ENCODE measurements at places on chromosomes 12 and 14.

DNA sequence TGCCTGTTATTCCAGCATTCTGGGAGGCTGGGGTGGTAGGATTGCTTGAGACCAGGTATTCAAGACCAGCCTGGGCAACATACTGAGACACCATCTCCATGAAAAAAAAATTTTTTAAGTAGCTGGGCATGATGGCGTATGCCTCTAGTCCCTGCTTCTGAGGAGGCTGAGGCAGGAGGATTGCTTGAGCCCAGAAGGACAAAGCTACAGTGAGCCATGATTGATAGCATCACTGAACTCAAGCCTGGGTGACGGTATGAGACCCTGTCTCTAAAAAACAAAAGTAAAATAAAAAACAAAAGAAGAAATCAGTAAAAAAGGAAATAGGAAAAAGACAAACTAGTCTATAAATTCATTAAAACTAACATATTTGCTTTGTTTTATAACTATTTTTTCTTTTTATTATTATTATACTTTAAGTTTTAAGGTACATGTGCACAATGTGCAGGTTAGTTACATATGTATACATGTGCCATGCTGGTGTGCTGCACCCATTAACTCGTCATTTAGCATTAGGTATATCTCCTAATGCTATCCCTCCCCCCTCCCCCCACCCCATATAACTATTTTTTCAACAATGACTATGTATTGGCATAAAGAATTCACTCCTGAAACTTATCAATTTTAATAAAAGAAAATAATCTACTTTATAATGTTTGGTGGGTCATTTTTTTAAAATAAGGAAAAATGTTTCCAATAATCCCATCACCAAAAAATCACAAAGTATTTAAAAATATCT is 15.4 kb upstream of the AP4S1 start:
- no peak for DNase-seq

DNA sequence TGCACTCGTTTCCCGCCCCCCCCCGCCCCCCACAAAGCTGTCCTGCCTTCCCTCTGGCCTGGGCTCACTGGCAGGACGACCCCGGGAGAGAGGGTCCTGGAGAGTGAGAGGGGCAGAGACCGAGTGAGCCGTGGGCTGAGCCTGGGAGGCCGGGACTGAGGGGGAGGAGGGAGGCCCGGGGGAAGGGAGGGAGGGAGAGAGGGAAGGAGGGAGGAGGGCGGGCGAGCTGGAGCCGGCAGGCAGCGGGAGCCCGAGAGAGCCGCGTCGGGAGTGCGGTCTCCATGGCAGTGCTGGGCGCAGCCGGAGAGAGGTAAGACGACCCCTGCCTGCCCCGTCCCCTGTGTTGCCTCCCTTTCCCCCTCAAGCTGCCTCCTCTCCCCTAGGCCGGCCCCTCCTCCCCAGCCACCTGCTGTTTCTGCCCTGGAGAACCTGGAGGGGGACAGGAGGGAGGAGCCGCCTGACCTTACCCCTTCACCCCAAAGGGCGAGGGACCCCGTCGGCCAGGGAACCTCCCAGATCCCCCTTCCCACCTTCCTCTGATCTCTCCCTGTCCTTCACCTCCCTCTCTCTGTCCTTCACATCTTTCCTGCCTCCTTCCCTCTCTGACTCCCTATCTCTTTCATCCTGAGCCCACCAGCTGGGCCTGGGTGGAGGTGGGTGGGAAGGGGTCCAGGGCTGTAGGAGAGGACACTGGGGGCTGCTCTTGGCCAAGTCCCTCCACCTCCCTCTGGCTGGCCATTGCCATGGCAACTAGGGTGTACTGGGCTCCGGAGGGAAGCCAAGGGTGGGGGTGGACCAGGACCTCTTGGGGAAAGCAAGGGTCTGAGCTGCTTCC is at the start of gene GPR162:
TSS of gene GPR162 (plus strand) at position 231 of the 835 bp plus-strand sequence. CDS start 2,078 bp downstream, outside the sequence.
- DNase-seq: no peak

GRCh38 chr12:90908465-90908864 is 46.5 kb downstream of the CCER1 start:
- no peak for DNase-seq

- no peak for DNase-seq
Observed at GRCh38 chr12:20592556-20592955, 102.6 kb upstream of the SLCO1C1 start.

- DNase-seq: no peak
Observed at GRCh38 chr12:12958886-12959285, 6.9 kb upstream of the GPRC5D start.

DNA sequence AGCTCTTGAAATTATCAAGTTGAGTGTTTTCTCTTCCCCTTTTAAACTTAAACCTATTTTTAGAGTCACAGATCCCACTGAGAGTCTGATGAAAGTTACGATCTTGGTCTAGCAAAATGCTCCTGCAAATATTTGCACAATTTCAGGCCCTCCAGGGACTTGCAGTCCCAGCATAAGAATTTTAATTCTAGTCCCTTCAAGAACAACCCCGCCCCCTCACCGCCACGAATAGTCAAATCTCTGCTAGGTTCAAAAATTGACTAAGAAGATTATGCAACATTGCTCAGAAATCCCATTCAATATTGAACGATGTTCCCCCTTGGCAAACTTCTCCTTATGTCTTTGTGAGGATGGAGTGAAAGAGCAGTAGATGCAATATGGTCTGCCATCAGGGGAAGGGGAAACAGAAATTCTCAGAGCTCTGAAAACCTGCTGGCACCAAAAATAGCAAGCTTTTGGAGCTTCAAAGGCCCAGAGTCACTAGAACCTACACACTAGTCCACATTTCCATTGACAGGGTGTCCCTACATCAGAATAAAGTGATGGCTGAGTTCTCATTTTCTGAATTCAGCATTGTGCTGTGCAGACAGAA is 127.5 kb upstream of the CCDC175 start:
- DNase-seq: no peak

DNA sequence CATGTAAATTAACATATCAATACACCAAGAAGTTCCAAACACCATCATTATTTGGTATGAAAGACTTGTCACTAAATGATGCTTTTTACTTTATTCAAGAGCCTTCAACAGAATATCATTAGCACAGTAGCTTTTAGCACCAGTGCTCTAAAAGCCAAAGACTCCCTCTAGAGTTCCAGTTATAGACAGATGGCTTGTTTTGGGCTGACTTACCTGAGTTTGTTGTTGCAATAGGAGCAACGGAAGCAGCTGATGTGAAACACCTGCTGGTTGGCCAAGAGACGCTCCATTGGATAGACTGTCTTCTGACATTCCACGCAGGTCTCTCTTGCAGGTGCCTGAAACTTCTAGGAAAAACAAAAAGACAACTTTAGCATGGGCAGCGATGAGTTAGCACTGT is 14.5 kb upstream of the CERS5 start:
- DNase-seq: no peak

- DNase-seq: no peak
Observed at GRCh38 chr12:95653771-95654546, 102.7 kb upstream of the USP44 start.
